ENCODE measurements at places on chromosomes 13 and 19.
A peak's percentile ranks its signal among the peaks of the same experiment; 100 is the strongest.

- DNase-seq: no peak
These were observed 11.1 kb upstream of the RAB3A start for GRCh38 chr19:18214779-18215433.

DNA sequence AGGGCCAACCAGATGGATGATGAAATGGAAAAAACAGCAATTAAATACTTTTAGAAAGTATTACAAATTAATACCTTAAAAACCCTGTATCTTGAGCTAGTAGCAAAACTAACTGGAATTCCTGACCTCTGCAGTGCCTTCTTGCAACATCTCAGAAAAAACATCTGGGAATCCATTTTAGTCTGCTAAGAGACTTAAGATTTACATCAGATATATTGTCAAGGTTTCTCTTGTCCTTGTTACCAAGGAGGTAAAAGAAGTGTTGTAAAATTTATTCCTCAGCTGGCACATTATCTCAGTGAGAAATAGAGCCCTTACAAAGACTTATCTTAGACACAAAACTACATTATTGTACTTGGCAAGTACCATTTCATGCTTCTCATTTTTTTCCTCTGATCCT is 18.5 kb downstream of the KCNRG start:
- no peak for DNase-seq

DNA sequence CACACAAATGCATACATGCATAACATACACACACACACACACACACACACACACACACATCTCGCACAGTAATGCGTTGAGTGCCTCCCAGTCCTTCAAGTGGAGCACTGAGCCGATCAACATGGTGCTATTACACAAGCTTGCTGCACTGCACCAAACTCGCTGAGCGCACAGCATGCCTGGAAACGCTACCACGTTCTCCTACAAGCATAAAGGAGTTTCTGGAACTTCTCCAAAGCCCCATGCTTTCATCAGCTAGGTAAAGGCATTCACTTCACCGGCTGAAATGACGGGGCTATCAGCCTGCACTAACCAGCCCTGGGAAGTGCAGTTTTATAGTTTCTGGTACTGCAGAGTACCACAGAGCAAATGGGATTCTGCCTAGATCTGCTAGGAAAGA is 92.7 kb downstream of the FGF14 start:
- no peak for DNase-seq

GRCh38 chr19:54888239-54888638 is 14.2 kb downstream of the FCAR start:
- DNase-seq: no peak

DNA sequence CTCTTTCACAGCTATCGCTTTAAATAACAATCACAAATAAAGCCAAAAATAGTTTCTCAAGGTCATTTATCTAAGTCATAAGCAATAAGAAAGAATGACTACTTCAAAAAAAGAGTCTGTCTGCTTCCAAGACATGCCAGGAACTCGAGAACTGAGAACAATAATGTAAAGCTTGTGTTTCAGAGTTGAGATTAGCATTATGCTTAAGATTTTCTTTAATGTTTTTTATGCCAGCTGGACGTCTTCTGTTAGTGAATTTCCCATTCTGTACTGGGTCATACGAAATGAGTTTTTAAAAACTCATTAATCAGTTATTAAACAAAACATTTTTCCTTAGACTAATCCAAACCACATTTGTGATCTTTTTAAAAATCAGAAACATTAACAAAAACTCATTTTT is 3.2 kb upstream of the SPRYD7 start:
- no peak for DNase-seq

DNA sequence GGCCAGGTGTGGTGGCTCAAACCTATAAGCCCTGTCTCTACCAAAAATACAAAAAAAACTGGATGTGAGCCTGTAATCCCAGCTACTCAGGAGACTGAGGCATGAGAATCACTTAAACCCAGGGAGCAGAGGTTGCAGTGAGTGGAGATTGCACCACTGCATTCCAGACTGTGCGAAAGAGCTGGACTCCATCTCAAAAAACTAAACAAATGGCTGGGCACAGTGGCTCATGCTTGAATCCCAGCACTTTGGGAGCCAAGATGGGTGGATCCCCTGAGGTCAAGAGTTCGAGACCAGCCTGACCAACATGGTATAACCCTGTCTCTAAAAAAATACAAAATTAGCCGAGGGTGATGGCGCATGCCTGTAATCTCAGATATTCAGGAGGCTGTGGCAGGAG is 34.9 kb upstream of the ZNF83 start:
- no peak for DNase-seq

GRCh38 chr13:29473166-29473565 is 122.3 kb downstream of the SLC7A1 start:
- no peak for DNase-seq

DNA sequence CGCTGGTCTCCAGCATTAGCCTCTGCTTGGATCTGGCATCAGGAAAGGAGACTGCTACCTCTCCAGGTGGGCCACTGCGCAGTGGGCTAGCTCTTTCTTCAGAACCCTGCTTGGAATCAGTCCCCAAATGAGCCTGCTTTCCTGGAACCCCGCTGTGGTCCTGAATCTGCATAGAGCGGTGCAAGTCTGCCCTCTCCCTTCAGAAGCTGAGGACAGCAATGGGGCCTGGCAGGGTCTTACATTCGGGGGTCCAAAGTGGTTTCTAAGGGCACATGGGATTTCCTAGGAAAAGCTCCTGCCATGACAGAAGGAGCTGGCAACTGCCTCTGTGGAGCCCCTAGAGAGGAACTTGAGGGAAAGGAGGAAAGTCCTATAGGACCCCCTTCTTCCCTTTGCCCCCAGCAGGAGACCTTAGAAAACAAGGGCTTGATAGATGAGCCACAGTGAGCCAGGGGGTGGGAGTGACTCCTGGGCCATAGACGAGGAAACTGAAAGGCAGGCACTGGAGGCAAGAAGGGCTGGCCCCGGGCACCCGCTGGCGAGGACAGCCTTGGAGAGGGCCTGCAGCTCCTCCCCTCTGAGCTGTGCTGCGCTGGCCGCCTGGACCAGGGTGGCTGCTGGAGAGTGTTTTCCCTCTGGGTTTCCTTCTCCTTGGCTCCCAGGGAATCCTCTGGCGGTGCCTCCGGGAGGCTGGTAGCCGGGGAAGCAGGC is 1.4 kb upstream of the VSTM2B start:
- DNase-seq: no peak

- DNase-seq: peak; percentile 44
These were observed 3.7 kb downstream of the HRC start for GRCh38 chr19:49151267-49152118.

- no peak for DNase-seq
These were observed 14.7 kb downstream of the NAPA start for GRCh38 chr19:47499863-47500830.

- no peak for DNase-seq
These were observed 30.9 kb upstream of the NCCRP1 start for GRCh38 chr19:39165857-39166256.
